ENCODE measurements at places on chromosomes 12 and 14.

DNA sequence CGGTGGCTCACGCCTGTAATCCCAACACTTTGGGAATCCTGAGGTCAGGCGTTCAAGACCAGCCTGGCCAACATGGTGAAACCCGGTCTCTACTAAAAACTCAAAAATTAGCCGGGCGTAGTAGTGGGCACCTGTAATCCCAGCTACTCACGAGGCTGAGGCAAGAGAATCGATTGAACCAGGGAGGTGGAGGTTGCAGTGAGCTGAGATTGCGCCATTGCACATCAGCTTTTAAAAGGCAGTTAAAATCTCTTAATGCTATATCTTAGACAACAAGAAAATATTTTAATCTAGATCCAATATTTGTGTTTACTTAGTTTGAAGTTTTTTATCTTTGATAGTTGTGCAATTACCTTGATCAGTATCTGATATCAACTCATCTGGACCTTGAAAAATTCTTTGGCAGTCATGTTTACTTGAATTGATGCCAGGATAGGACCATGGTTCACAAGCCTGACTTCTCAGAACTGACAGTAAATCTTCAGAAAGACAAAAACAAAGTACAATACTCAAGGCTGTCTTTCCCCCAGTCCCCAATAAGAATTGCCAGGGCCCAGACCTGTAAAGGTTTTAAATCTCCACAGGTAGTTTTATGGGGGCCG, 135.0 kb upstream of the AEBP2 start:
- no peak for DNase-seq

DNA sequence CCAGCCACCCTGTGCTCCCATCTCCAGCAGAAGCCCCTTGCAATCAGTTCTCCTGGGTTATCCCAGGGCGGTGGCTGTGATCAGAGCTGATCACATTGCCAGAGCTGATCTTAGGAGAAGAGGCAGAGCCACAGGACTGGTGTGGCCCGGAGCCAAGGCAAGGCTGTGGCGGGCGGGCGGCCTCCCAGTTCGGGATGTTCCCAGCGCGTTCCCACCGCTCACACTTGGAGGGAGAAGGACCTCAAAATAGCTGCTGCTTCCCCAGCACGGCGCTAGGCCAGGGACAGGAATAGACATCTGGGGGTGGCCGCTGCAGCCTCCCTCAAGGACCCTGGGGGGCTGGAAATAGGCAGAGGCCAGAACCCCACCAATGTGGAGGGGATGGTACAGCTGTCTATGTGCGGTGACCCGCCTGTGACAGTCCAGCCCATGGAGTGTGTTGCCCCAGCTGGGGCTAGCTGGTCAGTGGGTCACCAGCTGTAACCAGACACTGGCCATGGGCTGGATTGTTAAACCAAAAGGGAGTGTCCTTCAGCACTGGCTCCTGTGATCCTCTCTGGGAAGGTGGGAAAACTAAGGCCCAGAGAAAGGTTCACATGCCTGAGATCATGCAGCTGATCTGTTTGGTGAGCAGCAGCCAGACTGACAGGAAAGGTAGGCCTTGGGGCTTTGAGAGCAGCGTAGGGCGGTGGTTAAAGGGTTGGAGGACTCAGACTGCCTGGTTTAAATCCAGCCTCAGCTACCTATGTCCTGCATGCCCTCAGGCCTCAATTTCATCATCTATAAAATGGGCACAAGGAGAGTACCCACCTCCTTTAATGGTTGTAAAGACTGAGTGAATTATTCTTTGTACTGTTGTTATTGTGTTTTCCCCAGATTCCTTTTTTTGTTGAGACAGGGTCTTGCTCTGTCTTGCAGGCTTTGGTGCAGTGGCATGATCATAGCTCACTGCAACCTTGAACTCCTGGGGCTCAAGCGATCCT, 8.0 kb upstream of the POP5 start:
- no peak for DNase-seq

- no peak for DNase-seq
Observed at GRCh38 chr12:5715021-5715420, 230.0 kb downstream of the ANO2 start.

DNA sequence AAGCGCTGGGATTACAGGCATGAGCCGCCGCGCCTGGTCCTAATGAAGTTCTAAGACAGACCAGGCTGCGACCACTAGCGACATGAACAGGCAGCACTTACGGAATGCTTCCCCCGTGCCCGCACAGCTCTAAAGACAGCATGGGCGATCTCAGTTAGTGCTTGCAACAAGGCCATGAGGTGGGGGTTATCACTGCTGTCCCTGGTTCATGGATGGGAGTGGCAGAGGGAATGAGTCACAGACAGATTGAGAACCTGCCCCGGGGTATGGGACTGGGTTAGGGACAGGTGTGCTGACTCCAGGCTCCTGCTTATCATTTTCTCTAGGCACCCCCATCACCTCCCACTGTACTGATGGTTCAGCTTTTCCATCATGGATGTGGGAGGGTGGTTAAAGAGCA, 160.9 kb downstream of the VRK1 start:
- no peak for DNase-seq

- DNase-seq, result no peak
Observed at GRCh38 chr12:114562654-114563053, 121.3 kb downstream of the TBX3 start.

- DNase-seq, result no peak
Observed at GRCh38 chr12:132432126-132432705, 57.7 kb upstream of the FBRSL1 start.
